ENCODE measurements at places on chromosomes 7 and 10.

DNA sequence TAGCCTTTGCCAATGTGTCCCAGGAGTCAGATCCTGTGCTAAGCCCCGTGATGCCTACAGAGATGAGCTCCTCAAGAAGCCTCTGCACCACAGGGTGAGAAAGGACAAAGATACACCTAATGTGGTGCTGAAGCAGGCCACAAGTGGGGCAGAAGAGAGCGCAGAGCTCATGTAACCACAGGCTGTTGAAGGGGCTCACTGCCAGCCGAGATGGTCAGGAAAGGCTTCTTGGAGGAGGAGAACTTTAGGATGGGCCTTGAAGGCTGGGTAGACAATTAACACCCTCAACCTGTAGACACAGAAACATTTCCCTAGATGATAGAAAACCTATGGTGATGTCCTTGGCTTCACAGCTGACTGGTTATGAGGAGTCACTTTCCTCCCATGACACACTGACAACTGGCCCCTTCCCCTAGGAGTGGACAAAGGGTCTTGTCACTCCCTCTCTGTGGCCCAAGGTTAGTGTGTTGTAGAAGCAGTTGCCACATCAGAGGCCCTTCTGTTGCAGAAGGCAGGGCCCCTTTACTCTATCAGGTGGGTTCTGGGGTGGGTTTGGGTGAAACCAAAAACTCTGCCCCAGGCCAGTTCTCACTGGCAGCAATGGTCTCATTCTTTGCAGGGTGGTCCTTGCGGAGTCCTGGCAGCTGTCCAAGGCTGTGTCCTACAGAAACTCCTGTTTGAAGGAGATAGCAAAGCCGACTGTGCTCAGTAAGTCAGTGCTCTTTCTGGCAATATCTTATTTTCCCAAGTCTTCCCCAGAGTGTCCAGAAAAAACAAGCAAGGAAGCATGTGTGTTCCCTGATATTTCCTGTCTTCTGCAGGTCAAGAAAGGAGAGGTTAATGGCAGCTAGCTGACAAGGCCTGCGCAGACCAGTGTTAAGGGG is 69.2 kb downstream of the MINDY4 start:
- DNase-seq = no peak

DNA sequence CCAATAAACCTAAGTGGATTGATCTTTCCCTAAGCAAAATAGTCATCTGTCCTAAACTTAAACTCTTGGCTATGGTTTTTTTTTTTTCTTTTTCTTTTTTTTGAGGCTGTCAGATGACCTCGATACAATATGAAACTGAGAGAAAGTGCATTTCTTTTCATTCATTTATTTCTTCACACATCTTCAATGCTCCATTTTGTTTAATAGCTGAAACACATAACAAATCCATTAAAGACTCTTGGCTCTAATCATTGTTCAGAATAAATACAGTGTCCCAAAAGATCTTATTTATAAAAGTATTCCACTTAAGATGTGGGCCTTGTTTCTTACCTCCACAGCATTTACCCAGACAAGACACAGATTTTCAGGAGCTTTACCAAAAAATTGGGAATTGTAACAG is 195.5 kb downstream of the TRIL start:
- no peak for DNase-seq

GRCh38 chr10:87658321-87658795 is 1.3 kb upstream of the PAPSS2 start:
- DNase-seq = no peak

DNA sequence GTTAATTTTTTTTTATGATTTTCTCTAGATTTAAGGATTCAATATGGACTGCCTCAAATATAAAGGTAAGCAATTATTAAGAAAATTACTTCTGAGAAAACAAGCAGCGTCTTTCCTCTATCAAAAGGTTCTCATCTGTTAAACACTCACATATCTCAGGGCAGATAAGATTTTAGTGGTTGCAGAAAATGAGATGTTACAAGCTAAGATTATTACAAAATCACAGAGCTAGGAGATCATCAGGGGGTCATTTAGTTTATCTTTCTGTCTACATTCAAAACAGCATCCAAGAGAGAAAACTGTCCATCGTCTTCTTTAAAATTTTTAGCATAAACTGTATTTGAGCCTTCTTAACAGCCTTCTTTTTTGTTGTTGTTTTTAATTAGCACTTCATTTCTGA is 29.1 kb upstream of the RHOBTB1 start:
- no peak for DNase-seq

- no peak for DNase-seq
These were observed 155.6 kb upstream of the GHITM start for GRCh38 chr10:83983578-83984255.

DNA sequence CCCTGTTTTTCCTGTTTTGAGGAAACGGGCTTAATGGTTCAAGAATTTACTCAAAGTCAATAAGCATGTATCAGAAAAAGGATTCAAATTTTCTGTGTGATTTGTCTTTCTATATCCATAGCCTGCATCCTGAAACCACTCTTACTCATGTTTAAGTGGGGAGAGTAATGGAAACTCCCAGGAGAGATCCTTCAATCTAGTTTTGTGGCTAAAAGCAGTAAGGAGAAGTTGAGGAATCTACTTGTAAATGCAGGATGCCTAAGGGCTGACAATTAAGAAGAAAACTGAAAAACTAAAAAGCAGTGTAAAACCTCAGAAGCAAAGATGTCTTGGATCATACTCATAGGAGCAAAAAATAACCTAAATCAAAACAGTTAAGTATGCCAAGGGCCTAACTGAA is 68.1 kb upstream of the GRID1 start:
- no peak for DNase-seq

- no peak for DNase-seq
These were observed 38.0 kb downstream of the EGFR start for GRCh38 chr7:55056577-55057480.

DNA sequence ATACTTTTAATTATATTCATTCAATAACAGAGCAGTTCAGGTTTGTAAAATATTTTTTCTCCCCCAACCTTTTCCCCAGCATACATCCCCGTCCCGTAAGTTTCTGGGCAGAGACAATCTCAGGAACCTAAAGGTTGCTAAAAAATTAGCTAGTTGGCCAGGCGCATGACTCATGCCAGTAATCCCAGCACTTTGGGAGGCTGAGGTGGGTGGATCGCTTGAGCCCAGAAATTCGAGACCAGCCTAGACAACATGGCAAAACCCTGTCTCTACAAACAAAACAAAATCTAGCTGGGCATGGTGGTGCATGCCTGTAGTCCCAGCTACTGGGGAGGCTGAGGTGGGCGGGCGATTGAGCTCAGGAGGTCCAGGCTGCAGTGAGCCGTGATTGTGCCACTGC is 40.2 kb downstream of the TCF7L2 start:
- no peak for DNase-seq

DNA sequence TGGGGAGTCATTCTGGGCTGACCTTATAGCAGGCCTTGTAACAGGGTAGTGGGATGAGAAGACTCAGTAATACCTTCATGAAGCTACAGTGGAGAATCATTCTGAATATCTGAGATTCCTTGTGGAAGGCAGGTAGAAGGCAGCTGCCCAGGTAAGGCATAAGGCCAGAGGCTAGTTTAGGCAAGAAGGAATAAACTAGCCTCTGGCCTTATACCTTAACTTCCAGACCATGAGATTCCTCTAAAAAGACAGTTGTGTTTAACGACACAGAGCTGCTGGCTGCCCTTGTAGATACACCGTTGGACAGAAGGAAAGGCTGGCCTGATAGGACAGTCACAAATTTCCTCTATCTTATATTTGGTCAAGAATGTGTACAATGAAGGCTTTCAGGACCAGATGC is 268.2 kb downstream of the PLXDC2 start:
- DNase-seq = no peak

- DNase-seq = no peak
These were observed 58.0 kb downstream of the RAMP3 start for GRCh38 chr7:45215601-45216062.

GRCh38 chr7:101239191-101239950 is 1.8 kb upstream of the CLDN15 start:
- DNase-seq = no peak

- no peak for DNase-seq
These were observed 333 bp upstream of the PLCE1 start for GRCh38 chr10:93993414-93993781.

- DNase-seq = no peak
These were observed 50.6 kb upstream of the SMNDC1 start for GRCh38 chr10:110355141-110355831.

- DNase-seq = no peak
These were observed 28.2 kb downstream of the SGPL1 start for GRCh38 chr10:70843776-70844489.

DNA sequence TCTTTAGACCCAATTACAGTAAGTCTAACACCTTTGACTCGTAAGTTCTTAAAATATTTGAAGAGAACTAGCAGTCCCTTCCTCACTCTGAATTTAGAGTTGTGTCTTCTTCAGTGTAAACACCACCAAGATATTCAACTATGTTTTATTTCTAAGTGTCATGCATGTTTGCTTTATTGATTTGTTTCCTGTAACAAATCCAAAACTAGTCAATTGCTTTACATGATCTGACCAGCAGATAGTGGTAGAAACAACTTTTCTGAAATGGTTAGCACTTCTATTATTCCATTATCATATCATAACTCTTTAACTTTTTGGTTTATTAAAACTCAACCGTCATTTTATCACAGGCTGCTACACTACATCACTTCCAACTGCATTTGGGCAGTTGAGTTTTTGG is 90.1 kb downstream of the INHBA start:
- no peak for DNase-seq

GRCh38 chr10:103610921-103611511 is 117.5 kb downstream of the NEURL1 start:
- no peak for DNase-seq

DNA sequence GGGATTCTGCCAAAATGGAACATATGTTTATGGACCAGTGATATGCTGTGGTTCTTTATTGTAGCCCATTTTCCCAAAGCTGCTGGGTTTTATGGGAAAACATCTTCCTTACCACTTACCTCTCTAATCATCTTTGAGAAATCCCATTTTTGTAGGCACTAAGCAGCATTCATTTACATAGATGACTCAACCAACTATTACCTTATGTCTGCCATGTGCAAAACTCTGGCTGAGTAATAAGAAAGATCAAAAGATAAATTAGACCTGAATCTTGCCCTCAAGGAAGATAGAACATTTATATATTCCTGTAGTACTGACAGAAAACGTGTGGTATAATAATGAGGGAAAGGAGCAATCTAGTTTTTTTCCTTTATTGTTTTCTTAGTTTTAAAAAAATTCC is 24.3 kb downstream of the CBLL1 start:
- DNase-seq = no peak

DNA sequence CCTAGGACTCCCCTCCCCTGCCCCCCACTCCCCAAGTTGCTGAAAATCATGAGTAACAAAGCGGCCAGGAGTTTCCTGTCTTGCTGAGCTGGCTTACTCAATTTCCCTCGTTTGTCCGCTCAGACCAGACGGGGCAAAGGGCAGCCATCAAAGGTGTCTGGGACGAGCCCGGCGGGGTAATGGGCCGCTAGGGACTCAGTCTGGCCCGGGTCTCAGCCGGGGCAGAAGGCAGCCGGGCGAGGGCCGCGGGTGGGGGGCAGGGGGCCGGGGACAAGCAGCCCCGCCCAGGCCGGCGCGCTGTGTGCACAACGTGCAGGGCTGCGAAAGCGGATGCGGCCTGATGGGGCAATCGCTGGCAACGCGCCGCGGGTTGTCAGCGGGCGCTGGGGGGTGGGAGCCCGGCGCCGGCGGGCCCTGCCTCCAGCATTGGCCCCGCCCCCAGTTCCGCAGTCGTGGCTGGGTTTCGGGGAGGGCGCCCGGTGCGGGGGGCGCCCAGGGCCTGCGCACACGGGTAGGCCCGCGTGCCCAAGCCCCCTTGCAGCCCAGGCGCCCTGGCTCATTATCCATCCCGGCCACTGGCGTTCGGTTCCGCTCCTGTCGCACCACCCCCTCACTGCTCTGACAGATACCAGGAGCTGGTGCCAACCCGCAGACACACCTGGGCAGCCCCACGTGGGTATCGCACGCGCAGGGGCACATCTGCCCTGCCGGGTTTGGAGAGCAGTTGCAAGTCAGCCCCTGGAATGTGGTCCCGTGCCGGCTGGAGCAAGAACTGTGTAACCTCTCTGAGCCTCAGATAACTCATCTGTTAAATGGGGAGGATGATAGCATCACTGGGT is 35.1 kb downstream of the DNAJB12 start:
- DNase-seq = no peak

DNA sequence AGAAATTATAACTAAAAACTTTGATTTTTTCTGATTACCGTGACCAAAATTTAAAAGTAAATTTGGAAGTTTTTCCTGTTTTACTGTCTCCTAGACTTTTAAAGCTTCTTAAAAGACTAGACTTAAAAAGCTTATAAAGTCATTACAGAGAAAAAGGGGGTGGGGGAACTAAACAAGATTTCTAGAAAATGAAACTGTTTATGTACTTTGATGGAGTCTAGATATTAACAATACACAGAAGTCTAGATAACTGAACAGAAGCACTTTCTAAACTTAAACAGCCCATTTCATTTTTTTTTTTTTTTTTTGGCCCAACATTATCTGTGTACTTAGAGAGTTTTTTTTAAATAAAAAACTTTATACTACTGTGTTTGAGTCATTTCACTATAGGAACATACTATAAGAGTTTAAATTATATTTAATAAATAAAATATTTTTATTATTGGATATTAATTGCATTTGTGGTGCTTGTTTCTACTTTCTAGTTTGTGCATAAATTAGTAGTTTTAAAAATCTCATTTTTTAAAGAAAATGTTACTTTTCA is 98.5 kb downstream of the PHTF2 start:
- no peak for DNase-seq
